Inflammatory macrophage (primary cell): ENCODE measurements at places on chromosomes 6 and 20.
A peak's percentile ranks its signal among the peaks of the same experiment; 100 is the strongest.

DNA sequence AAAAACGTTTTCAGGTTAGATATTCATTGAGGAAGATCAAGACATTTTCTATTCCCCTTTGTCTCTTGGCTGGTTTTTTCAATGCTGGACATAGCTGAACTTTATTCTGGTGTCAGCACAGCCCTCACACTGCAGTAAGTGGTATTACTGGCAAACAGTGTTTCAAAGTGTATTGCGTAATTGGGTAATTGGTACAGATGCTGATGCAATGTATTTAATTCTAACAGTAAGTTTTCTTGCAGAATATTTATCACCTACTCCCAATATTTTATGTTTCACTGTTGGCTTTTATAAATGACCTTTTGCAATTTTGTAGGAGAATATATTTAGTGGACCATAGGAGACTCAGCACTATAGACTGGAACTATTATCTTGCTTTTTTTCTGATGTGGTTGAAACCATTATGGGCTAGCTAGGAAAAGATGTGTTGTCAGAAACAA, 287.6 kb upstream of the SOX4 start:
- peak; percentile 63 for DNase-seq

DNA sequence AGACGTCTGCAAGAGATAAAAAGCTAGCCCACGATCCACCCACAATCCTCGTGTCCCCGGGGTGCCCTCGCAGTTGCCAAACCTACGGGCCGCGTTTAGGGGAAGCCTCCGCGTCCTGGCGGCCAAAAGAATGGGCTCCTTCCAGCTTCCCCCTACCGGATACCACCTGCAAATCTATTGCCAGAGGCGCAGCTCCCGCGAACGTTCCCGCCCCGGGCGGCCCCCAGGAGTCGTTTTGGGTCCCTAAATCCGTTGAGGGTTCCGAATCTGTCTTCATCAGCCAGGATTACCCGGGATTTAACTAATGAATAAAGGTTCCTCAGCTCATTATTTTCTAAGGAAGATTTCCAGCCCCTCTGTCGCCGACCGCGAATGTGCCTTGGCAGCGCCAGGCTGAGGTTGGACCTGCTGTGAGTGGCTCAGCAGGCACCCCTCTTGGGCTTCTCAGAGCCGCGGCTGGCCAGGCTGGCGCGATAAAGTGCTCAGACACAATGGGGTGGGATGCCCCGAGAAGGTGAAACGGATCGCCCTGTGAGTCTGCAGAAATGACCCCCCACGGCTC, 2.8 kb upstream of the VSX1 start:
- peak; percentile 30 for DNase-seq

- DNase-seq = no peak
These were observed 91.9 kb downstream of the CCDC170 start for GRCh38 chr6:151585741-151586140.

DNA sequence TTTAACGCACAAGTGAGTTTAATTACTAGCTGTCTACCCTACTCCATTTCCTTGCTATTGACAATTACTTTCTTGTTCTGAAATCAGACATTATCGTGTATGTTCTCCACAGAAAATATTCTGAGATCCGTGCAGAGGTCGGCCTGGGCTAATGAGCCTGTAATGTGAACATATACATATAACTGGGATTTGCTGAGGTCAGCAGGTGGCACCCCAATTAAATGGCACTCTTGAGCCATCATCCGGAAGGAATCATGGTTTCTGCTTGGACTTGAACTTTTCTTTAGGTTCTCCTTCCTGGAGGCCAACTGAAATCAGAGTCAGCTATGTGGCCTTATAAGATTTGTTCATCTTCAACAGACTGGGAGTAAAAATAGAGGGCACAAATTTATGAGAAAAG, 3.6 kb downstream of the HLA-DQB1 start:
- no peak for DNase-seq

DNA sequence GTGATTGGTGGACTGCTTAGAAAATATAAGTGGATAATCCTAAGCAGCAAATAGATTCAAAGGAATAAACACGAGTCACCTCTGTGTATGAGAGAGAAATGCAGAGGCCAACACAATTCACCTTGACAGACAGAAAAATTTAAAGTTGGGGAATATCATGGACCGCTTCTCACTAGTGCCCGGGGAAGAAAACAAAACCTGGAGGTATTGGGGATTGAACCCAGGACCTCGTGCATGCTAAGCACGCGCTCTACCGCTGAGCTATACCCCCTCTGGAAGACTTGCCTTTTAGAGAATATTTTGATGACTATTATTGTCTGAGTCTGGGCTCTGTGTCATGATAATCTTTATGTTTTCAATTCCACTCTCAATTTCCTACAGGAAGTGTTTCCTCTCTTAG, 111.9 kb downstream of the TRIM27 start:
- DNase-seq = no peak
